ENCODE measurements at places on chromosomes 5 and 9. TPM values are rescaled to one million over a fixed set of nuclear protein-coding genes. Genes with fewer than 3 reads are reported as not detected.

The AGXT2 gene
- not detected for total RNA-seq

The GABRA1 gene
- total RNA-seq = 16.5 TPM

The PLPP7 gene
- total RNA-seq = 15.3 TPM

The DNLZ gene
- total RNA-seq = 4.3 TPM

The TRUB2 gene
- total RNA-seq = 10.4 TPM
